ENCODE measurements at places on chromosomes 2 and 18.

DNA sequence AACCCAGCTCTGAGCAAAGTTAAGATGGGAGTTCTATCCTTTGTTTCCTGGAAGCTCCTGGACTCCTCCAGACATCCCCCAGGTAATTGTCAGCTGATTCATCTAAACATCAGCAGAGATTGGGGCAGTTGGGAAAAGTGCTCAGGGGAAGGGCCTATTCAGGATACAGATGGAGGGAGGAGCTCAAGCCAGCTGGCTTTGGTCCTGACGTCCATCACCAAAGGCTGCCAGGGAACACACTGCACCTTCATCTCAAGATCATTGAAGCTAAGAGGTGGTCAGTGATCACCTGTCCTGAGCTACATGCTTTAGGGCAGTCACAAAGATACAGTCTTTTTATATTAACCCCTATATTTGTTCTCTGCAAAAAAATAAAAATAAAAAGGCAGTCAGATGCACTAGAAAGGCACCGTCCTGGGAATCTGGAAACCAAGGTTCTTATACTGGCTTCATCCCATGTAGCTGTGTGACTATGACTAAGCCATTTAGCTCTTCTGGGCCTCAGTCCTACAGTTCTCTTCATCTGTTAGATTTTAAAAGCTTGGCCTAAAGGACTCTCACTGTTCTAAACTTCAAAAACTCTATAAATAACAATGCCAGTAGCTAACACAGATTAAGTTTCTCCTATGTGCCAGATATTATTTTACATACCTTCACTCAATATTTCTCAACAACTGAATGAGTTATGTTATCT, 446.5 kb downstream of the BCL11A start:
- no peak for DNase-seq

- no peak for DNase-seq
Measured at GRCh38 chr2:227374158-227374557, 4.9 kb downstream of the TM4SF20 start.

DNA sequence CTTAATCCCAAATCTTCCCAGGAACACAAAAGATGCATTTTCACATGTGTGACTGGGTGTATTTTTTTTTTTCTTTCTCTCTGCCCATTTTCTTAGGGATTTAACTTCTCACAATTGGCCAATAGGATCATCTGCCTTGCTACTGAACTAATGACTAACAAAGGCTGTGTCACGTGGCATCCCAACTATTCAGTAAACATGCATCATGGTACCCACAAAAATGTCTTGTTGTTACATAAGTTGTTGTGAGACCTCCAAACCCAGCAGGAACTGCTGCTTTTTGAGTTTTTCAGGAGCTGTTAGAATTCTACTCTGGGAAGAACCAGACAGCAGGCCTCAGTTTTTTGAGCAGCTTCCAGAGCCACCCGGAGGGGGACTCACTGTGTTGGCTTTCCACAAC, 31.9 kb downstream of the GAD1 start:
- no peak for DNase-seq

GRCh38 chr2:29215073-29215472, 99.9 kb downstream of the CLIP4 start:
- no peak for DNase-seq

DNA sequence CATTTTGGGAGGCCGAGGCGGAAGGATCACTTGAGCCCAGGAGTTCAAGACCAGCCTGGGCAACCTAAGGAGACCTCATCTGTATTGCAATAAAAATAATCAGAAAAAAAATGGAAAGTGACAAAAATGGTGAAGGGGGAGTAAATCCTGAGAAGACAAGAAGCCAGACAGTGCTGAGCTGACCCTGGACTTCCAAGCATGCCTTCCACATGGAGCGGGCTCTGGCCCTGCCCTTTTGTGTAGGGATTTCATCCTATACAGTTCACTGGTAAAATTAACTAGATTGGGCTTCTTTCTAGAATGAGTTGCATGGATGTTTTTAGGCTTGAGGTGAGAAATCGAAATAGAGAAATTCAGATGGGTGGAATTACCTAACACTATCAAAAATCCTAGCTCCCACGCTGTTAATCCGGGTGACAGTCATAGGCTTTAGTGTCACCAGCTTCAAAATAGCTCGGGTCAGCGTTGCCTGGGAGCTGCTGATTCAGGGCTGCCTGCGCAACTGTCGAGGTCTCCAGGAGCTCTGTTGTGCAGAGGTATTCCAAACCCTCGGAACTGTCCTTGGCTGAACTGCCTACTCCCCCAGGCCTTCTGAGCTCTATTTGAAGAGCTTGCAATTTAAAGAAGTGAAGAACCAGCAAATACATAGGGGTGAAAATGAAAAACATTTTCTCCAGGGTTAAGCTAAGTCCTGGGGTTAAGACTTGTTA, 21.5 kb upstream of the ZNF532 start:
- no peak for DNase-seq

DNA sequence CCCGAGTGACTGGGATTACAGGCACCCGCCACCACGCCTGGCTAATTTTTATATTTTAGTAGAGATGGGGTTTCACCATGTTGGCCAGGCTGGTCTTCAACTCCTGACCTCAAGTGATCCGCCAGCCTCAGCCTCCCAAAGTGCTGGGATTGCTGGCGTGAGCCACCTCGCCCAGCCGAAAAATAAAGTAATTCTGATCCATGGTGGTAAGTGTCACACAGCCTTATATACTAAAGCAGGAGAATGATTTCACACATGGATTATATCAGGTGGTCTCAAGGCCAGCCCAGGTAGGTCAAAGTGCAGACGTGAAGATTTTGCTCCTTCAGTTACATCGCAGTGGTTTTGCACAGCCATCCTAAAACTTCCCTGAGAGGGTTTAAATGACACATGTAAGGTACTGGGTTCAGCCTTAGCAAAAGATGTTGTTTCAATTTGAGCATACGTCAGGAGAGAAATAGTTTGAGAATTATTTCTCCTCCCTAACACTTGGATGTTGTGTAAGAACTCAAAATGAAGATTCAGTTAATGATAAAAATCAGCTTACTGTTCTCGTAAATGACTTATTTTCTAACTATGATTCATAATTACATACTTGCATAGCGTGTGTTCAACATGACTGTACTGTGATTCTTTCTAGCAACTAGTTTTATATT, 93.0 kb upstream of the SLC39A10 start:
- DNase-seq, result peak; percentile 13

DNA sequence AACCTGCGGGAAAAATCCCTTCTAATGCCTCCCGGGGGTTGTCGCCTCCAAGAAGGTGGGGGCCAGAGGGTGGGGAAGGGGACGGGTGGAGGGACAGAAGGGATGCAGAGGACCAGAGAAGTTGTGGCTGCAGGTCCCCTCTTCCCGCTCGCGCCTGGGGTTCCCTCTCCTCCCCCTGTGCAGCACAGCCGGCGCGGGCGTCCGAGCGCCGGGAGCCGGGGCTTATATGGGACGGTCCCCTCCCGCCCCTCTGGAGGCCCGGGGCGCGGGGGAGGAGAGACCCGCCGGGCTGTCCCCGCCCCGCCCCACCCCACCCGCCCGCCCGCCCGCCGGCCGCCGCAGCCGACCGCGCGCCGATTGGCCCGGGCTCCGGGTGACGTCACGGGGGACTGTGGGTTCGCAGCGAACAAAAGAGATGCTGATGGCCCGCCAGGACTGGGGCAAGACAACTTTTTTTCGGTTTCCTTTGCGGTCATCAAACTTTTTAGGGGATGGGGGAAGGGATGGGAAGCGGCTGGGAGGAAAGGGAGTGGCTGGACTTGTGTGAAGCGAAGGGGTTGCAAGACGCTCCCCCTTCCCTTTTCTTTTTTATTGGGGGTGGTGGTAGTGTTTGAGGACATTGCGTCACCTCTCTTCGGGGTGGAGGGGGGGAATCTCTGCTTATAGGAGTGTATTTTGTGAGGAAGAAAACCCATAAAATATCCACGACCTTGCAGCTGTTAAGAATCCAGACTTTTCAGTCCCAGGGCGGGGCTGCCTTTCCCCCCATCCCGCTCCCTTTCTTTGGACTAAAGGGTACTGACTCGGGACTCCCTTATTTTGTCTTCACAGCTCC, at the start of gene FN1:
Gene FN1 (minus strand): TSS at position 199 of the 835 bp plus-strand sequence. CDS start 266 bp downstream, outside the sequence.
- peak; percentile 44 for DNase-seq

DNA sequence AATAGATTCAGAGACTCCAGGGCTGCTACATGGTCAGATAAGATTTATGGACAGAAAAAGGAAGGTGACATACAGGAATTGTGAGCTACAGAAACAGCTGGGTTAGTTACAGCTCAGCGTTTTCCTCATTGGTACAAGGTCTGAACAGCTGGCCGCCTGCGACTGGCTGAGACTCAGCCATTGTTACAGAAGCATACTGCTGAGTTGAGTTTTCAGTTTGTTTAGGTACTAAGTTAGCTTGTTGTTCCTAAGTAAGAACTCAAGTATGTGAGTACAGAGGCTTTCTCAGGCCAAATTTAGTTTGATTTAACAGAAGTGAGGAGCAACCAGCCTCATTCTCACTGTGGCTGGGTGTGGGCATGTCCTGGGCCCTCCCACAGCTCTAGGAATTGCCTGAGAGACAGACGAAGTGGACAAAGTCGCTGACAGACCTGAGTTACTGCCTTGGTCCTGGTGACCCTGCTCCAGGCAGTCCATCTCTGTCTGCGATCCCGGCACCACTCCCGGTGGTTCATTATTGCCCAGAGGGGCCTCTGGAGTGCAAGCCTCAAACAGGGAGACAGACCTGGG, 27.8 kb upstream of the RHOB start:
- no peak for DNase-seq

DNA sequence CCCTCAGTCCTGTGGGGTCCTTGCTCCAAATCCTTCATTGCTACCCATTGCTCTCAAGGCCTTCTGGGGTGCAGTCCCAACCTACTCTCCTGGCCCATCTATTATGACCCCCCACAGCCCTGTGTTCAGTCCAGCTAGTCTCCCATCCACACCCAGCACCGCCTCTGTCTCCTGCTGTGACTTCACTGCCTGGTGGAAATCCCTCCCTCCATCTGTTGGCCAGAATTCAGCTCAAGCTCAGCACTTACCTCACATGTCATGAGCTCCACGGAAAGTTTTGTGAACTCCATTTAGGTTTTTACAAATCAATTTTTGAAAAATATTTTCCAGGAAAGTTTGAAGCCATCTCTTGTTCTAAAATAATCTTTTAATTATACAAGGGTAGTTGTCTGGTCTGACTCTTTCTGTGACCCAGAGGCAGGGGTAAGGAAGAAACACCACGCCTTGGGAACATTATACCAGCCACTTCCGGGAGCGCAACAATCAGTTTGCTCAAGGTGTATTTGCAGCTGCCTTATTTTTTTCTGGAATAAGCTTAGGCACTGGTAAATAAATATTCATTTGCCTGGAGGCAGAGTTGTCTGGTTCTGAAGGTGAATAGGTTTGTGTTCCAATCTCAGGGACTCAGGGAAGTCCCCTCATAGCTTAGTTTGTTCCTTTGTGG, 110.8 kb downstream of the VIT start:
- no peak for DNase-seq

DNA sequence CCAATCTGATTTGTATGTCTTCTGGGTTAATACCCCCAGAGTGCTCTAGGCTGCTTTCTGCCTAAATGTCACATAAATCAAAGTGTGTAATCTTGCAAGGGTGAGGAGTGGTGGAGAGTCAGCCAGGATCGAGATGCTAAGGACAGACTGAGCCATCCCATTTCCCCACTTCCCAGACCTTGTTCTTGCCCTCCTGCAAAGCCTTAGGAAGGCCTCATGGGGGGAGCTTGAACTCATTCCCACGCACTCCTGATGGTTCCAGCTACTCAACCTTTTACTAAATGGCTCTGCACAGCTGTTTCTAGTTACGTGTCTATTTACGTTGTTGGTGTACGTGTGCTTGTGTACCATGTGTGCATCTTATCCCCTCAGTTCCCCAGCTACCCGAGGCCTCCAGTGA, 423.6 kb upstream of the TNP1 start:
- DNase-seq, result no peak

DNA sequence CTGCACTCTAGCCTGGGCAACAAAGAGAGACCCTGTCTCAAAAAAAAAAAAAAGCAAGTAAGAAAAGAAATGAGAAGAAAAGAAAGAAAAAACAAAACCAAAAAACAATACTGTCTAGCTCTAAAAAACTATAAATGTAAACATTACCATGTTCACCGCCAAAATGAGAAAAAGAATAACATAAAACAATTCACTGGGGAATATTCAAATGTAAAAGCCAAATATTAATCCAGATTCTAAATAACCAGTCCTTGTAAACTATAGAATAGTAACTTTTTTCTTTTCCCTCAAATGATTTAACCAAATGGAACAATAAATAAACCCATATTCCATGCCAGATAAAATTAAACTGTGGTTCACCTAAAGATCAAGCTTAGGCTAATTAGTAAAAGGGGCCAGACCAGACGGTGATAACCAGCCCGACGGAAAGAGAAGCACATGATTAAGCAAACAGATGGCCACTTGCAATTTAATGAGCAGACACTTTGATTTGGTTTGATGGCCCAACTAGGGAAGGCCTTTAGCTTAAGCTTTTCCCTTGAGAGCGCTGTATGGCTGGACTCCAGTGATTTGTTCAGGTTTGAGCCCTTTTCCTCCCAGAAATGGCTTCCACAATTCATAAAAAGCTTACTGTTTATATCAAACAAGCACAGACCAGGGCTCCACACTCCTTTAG, 39.4 kb upstream of the ZNF397 start:
- DNase-seq, result no peak

DNA sequence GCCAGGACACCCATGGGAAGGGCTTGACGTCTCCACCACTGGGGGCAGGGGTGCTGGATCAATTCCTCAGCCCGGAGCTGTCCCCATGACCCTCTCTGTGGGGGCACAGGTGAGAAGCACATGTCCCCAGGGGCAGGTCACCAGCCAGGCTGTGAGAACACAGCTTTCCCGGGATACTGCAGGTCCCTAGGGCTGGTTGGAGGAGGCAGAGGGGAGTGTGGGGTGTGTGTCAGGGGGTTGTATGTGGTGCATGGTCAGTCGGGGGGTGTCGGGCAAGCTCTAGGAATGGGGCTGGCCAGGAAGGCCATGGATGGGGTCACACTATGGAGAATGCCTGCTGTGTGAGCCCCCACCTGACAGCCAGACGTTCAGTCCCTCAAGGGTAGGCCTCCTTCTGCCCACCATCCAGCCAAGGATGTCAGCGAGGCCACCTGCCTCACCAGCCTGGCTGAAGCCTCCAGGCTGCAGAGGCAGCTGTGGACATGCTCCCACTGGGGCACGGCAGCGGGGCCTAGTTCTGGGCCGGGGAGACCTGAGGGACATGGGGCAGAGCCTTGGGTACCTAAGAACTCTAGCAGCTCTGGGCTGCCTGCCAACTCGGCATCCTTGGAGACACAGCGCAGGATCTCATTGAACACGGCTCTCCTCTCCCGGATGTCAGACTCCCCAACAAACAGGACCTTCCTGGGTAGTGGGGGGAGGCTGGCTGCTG, 10.3 kb downstream of the HS1BP3 start:
- DNase-seq, result no peak

DNA sequence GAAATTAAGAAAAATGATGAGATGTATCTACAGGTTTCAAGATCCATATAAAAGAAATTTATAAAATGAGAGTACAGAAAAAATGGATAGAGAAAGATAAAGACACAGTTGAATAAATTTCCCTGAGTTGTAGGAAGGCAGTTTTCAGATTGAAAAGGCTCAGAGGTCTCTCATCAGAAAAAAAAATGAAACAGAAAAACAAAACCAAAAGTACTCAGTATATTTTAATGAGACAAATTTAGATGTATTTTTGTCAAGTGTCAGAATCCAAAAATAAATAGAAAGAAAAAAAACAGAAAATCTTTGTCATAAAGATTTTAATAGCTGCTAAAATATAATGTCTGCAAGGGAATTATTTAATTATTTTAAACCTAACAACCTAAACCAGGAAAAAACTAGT, 520.5 kb downstream of the KCNJ3 start:
- no peak for DNase-seq

GRCh38 chr2:128474036-128474955, 155.6 kb upstream of the HS6ST1 start:
- no peak for DNase-seq

GRCh38 chr2:163157891-163158496, 319.4 kb upstream of the KCNH7 start:
- DNase-seq, result no peak

GRCh38 chr2:222747526-222748160, 76.2 kb downstream of the MOGAT1 start:
- no peak for DNase-seq
